Muscle of back (tissue), 13 donors: ENCODE measurements at places on chromosomes 5 and 9.

DNA sequence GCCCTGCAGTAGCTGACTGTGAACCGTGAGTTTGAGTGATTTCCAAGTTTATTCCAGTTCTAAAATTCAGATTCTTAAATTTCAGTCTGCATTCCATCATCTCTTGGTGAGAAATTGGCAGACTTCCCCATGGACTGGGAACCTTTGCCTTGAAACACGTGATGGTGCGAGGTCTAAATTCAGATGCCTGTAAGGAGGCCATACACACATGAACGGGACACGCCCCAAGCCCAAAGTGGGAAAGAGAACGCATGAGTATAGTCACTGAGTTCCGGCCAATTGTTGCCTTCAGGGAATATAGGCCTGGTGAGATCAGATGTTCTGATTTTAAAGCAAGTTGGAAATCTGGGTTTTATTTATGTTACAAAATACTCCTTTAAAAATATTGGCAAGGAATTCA, 1084.4 kb upstream of the WWC1 start:
- peak; percentile 85 for DNase-seq

DNA sequence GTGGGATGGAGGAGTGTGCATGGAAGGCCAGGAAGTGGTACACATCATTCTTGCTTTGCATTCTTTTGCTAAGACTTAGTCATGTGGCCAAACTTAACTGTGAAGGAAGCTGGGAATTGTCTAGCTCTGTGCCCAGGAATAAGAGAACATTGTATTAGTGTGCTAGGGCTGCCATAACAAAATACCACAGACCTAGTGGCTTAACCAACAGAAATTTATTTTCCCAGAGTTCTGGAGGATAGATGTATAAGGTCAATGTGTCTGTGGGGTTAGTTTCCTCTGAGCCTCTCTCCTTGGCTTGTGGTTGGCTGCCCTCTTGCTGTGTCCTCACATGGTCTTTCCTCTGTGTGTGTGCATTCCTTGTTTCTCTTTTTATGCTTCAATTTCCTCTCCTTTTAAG, 32.4 kb downstream of the NNT start:
- no peak for DNase-seq

GRCh38 chr5:86807046-86808031, 189.6 kb downstream of the COX7C start:
- peak; percentile 6 for DNase-seq

- no peak for DNase-seq
Measured at GRCh38 chr5:143244990-143245389, 158.5 kb downstream of the NR3C1 start.
